HFFc6 (cell line): ENCODE measurements at places on chromosomes 13 and 19. TPM values are rescaled to one million over a fixed set of nuclear protein-coding genes. Genes with fewer than 3 reads are reported as not detected.

DNA sequence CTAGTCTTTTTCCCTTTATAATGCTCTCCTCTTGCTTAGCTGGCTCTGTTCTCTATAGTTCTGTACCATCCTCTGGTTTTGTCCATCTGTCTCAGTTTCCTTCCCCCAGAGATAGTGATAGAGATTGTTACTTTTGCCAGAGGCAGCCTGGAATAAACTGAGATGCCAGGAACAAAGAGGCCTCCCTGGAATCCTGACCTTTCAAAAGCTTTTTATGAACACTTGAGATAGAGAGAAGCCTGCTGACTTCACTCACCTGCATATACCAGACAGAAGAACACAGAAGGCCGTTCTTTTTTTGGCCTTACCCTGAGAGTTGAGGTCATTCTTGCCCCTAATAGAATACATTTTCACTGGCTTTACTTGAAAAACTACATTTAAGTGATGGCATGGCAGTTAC is 150.2 kb downstream of the LHFPL6 start:
- H3K4me1 ChIP-seq: peaks cover 32% of the 10 kb centered on the region
- no peak overlapping the region for H3K4me3 ChIP-seq
- H3K27me3 ChIP-seq: no peaks in the 10 kb centered on the region
- H3K36me3 ChIP-seq: 0 out of 2 replicates have a peak, but pooled peaks cover 4% of the 10 kb centered on the region
- H3K27ac ChIP-seq: no peak overlapping the region

The CNOT3 gene
- total RNA-seq: 46.4 to 60.7 TPM (median 51.6 TPM) in 3 replicates

The ZNF560 gene
- total RNA-seq: 0.14 to 0.26 TPM in 2 of 3 replicates, not detected in the other

The CGB2 gene
- 0.90 TPM in 1 of 3 replicates, not detected in the others for total RNA-seq

DNA sequence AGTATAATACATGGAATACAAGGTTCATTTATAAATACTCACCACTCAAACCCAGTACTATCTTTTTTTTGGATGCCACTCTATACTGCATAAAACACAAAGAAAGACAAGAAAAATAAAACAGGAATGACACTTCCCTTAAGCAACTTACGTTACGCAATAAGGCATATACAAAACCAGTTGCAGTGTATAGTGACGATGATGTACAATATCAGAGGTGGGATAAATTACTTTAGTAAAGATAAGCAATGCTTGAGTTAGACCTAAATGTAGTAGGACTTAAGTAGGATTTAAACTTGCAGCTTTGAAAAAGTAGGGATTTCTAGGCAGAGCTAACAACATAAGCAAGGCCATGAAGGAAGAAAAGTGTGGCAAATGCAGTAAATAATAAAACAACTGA is 374.9 kb downstream of the SPRY2 start:
- 0 out of 2 replicates have a peak, but pooled peaks cover 17% of the 10 kb centered on the region for H3K36me3 ChIP-seq
- H3K27ac ChIP-seq: no peak overlapping the region
- H3K4me1 ChIP-seq: peaks cover 19% of the 10 kb centered on the region
- no peak overlapping the region for H3K4me3 ChIP-seq
- H3K27me3 ChIP-seq: no peaks in the 10 kb centered on the region; the same call in 1 of the 2 replicates
- DNase-seq: no peak

The THSD8 gene
- 14.1 to 22.7 TPM (median 17.4 TPM) in 3 replicates for total RNA-seq

The DHDH gene
- total RNA-seq: not detected in 3 replicates

GRCh38 chr13:65417953-65418352 is 1812.2 kb downstream of the PCDH9 start:
- peak; percentile 2 for DNase-seq
- H3K36me3 ChIP-seq: no peaks in the 10 kb centered on the region
- H3K27me3 ChIP-seq: no peaks in the 10 kb centered on the region
- no peak overlapping the region for H3K27ac ChIP-seq

The PRKCG gene
- 0.20 TPM in 1 of 3 replicates, not detected in the others for total RNA-seq

- H3K27me3 ChIP-seq: peaks cover 3% of the 10 kb centered on the region
- 0 out of 2 replicates have a peak, but pooled peaks cover 4% of the 10 kb centered on the region for H3K36me3 ChIP-seq
- peak overlapping the region; percentile 86 for H3K4me3 ChIP-seq
- H3K27ac ChIP-seq: no peak overlapping the region
These were observed 21.6 kb downstream of the MAST3 start for GRCh38 chr19:18119013-18119716.

The ZNF426 gene
- 12.9 to 14.9 TPM (median 12.9 TPM) in 3 replicates for total RNA-seq

The KISS1R gene
- not detected in 3 replicates for total RNA-seq

The C19orf38 gene
- total RNA-seq: 0.39 to 0.51 TPM in 2 of 3 replicates, not detected in the other

The PCDH20 gene
- total RNA-seq: not detected in 3 replicates

The CBARP gene
- total RNA-seq: 7.6 to 10.3 TPM (median 9.5 TPM) in 3 replicates

- no peaks in the 10 kb centered on the region for H3K27me3 ChIP-seq
- no peaks in the 10 kb centered on the region for H3K36me3 ChIP-seq
These were observed 44.4 kb downstream of the KLF5 start for GRCh38 chr13:73103238-73103637.

GRCh38 chr13:24654741-24655140 is 25.5 kb upstream of the ATP12A start:
- H3K27ac ChIP-seq: no peak overlapping the region
- no peak overlapping the region for H3K4me3 ChIP-seq
- peaks cover 13% of the 10 kb centered on the region for H3K27me3 ChIP-seq
- DNase-seq: peak; percentile 22
- H3K4me1 ChIP-seq: peaks cover 7% of the 10 kb centered on the region; the same call in 1 of the 2 replicates
- H3K36me3 ChIP-seq: no peaks in the 10 kb centered on the region

DNA sequence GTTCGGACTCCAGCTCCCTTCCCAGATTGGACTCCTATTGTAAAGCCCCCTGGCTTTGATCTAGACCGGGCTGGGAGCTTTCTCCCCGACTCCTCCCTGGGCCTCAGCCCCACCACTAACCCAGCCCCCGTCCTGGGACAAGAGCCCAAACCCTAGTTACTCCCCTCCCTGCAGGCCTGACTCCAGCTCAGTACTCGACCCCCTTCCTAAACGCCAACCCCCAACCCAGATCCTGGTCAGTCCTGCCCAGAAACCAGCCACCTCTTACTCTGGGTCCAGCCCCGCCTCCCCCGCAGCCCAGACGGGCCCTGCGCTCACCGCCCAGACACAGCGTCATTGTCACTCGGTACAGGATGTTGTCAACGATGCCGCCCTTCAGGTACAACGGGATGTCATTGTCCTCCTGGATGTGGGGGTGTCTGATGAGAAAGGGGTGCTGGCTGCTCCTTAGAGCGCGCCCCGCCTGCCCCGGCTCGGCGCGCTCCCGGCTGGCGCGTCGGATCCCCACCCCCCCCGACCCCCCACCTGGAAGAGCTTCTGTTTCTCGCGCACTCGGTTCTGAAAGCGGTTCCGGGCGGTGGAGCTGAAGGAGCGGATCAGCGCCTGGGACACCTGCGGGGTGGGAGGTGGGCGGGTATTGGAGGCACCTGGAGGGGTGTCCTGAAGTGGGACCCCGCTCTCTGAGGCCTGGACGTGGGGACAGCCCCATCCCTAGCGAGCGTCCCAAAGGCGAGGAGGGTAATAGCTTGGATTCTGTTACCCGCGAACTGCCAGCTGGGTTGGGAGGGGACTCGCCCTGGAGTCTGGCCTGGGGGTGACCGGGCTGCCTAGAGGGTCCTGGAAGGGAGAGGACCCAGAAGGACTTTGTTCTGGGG is 866 bp downstream of the COX7A1 start:
- H3K4me1 ChIP-seq: peaks cover 38% of the 10 kb centered on the region
- H3K36me3 ChIP-seq: peaks cover 30% of the 10 kb centered on the region
- peak overlapping the region; percentile 84 for H3K4me3 ChIP-seq
- no peak for DNase-seq
- H3K27me3 ChIP-seq: peaks cover 6% of the 10 kb centered on the region
- peak overlapping the region; percentile 85 for H3K27ac ChIP-seq

The WDR88 gene
- total RNA-seq: not detected in 3 replicates

DNA sequence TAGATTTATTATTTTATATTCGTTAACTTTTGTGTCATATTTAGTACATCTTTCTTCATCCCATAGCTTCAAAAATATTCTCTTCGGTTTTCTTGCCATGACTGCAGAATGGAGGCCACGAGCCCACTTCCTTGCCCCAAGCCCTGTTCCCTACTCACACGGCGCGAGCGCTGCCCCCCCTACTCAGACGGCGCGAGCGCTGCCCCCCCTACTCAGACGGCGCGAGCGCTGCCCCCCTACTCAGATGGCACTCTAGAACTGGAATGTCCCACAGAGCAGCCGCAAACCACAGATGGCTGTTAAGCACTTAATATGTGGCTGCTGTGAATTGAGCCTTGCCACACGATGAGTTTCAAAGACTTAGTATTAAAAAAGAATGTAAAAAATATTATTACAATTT is 102.2 kb upstream of the PEG3 start:
- peaks cover 5% of the 10 kb centered on the region; the same call in 1 of the 2 replicates for H3K36me3 ChIP-seq
- H3K4me1 ChIP-seq: no peaks in the 10 kb centered on the region
- no peak overlapping the region for H3K27ac ChIP-seq
- H3K27me3 ChIP-seq: peaks cover 3% of the 10 kb centered on the region; the same call in 1 of the 2 replicates

The RNASEH2A gene
- total RNA-seq: 22.9 to 44.0 TPM (median 35.5 TPM) in 3 replicates

The NAPSA gene
- total RNA-seq: 0.31 TPM in 1 of 3 replicates, not detected in the others

The ZNF575 gene
- total RNA-seq: 0.92 to 2.0 TPM (median 1.6 TPM) in 3 replicates

The SERTAD1 gene
- 22.9 to 26.6 TPM (median 24.4 TPM) in 3 replicates for total RNA-seq

DNA sequence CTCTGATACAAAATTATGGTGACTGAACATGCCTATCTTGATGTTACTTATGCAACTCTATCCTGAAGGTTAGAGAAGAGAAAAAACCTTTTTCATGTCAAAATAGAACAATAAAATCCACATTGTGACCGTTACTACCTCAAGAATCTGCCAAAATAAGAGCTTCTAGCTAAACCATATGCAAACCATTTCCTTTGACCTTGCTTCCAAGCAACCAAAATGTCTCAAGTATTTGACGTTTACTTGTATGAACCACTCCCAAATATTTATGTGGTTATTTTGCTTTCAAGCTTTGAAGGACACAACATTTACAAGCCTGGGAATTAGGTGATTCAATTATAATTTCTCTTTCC is 13.9 kb downstream of the FOXO1 start:
- H3K4me3 ChIP-seq: no peak overlapping the region
- no peak overlapping the region for H3K27ac ChIP-seq
- H3K4me1 ChIP-seq: peaks cover 13% of the 10 kb centered on the region
- no peaks in the 10 kb centered on the region for H3K36me3 ChIP-seq

- H3K4me3 ChIP-seq: no peak overlapping the region
- no peak for DNase-seq
- no peak overlapping the region for H3K27ac ChIP-seq
- H3K27me3 ChIP-seq: peaks cover 9% of the 10 kb centered on the region
- peaks cover 12% of the 10 kb centered on the region for H3K36me3 ChIP-seq
These were observed 364.3 kb downstream of the KCNRG start for GRCh38 chr13:50379584-50379983.

DNA sequence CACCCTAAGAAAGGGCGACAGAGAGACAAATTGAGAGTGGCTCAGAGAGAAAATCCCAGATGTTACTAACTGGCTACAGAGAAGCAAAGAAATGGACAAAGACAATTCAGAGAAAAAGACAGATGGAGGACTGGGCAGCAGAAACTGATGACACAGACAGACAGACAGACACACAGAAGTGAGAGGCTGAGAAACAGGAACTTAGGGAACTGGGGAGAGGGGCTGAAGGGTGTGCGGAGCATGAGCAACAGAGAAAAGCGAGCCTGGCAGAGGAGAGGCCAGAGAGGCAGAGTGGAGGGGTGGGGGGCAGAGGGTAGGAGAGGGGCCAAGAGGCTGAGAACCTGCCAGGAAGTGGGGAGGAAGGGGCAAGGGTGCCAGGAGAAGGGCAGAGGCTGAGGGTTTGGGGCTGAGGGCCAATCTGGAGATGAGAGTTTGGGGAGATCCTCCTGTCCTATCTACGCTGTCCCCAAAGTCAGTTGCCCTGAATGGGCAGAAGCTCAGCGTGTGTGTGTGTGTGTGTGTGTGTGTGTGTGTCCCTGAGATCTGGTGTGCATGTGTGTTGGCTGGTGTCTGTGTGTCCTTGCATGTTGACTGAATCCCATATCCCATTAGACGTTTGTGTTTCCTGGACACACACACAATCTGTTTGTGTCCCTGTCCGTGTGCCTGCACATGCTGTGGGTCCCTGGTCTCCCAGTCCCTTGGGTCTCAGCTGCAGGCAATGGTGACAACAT is 5.6 kb upstream of the ERFL start:
- H3K4me1 ChIP-seq: peaks cover 41% of the 10 kb centered on the region
- H3K36me3 ChIP-seq: no peaks in the 10 kb centered on the region
- peaks cover 46% of the 10 kb centered on the region for H3K27me3 ChIP-seq
- H3K27ac ChIP-seq: no peak overlapping the region
- no peak for DNase-seq

The FXYD1 gene
- 0.74 to 1.6 TPM in 2 of 3 replicates, not detected in the other for total RNA-seq

DNA sequence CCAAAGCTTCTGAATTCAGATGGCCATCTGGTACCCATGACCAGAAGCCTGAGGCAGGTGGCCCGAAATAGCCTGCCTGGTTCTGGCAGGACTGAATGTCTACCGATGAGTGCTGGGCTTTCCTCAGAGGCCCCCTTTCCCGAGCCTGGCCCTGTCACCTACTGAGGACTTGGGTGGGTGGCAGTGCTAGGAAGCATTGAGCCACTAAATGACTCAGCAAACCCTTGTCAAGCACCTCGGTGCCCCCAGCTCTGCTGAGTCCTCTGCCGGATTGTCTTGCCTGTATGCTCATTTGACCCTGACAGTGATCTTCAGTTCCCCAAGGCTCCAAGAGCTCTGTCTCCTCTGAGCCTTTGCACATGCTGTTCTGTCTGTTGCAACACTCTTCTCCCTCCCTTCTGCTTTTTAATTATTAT is 17.9 kb downstream of the PPP1R37 start:
- DNase-seq: no peak
- no peaks in the 10 kb centered on the region; the same call in 1 of the 2 replicates for H3K27me3 ChIP-seq
- H3K36me3 ChIP-seq: peaks cover 4% of the 10 kb centered on the region; the same call in 1 of the 2 replicates
- no peak overlapping the region for H3K4me3 ChIP-seq
- no peaks in the 10 kb centered on the region; the same call in 1 of the 2 replicates for H3K4me1 ChIP-seq

DNA sequence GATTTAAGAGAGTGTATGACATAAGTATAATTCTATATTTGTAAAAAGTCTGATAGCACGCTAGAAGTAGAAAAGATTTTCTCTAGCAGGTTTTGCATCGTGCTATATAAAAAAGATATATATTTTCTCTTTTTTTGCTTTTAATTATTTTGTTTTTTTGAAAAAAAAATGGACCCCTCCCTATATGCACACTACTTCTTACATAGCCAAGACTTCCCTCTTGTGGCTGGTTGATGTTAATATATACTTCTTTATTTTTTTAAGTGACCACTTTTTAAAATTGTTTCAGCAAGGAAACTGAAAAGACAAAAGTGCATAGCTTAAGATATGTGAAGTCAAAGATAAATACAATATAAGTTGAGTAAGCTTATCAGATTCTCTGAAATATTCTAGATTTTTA is 1202.8 kb downstream of the DIAPH3 start:
- H3K4me3 ChIP-seq: no peak overlapping the region
- H3K4me1 ChIP-seq: no peaks in the 10 kb centered on the region
- no peak for DNase-seq

The NCR1 gene
- total RNA-seq: not detected in 2 replicates

DNA sequence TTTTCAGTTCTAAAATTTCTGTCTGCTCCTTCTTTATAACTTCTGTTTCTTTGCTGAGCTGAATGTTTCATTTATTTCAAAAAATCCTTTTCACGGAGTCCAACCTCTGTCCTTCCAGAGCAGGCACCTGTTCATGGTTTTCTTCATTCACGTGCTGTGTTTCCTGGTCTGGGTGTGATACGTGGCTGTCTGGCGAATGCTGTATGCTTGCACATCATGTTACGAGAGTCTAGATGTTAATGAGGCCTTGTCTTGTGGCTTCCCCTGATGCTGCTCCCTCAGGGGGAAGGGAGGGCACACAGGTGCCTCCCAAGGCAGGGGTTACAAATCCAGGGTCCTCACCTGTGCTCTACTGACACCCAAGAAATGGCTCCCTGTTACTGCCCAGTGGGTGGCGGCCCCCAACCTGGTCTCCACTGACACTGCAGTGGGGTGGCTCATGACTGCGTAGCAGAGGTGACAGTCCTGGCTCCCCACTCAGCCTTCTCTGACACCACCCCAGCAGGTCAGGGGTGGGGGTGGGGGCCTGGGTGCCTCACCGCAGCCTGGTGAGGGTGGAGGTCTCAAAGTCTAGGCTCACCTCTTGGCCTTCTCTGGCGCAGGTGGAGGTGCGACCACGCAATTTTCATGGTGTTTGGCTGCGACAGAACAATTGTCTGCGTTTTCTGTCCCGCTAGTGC is 20.1 kb upstream of the RAB20 start:
- H3K4me1 ChIP-seq: no peaks in the 10 kb centered on the region
- H3K36me3 ChIP-seq: no peaks in the 10 kb centered on the region
- no peak overlapping the region for H3K27ac ChIP-seq
- H3K4me3 ChIP-seq: no peak overlapping the region
- peaks cover 37% of the 10 kb centered on the region for H3K27me3 ChIP-seq
- DNase-seq: no peak
